Stimulated activated CD8-positive, alpha-beta memory T cell treated with anti-CD3 and anti-CD28 coated beads, Interleukin-7, amount 100 ng/mL, for 1 hour (primary cell): ENCODE measurements at places on chromosomes 16 and 17.

DNA sequence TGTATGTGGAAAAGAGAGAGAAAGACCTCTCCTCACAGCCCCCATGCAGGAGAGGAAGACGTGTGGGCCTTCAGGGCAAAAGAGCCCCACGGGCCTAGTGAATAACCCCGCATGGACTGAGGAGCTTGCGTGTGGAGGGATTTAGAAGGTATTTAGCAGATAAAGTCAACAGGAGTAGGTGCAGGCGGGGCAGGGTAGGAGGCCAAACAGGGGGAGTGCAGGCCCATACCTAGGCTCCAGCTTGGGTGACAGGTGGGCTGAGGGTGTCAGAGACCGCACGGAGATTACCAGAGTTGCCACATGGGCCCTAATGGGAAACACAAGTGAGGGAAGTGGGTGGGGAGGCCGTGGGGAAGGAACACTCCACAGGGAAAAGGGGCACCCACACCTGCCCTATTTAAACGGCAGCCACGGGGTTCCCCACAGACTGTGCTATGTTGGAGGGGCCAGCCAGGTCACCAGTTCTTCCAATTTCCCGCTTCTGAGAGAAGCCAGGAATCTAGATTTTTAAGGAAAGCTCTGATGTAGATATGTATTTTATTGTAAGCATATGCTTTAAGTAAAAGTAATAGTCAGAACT, 8.2 kb upstream of the CNGB1 start:
- DNase-seq, result no peak

DNA sequence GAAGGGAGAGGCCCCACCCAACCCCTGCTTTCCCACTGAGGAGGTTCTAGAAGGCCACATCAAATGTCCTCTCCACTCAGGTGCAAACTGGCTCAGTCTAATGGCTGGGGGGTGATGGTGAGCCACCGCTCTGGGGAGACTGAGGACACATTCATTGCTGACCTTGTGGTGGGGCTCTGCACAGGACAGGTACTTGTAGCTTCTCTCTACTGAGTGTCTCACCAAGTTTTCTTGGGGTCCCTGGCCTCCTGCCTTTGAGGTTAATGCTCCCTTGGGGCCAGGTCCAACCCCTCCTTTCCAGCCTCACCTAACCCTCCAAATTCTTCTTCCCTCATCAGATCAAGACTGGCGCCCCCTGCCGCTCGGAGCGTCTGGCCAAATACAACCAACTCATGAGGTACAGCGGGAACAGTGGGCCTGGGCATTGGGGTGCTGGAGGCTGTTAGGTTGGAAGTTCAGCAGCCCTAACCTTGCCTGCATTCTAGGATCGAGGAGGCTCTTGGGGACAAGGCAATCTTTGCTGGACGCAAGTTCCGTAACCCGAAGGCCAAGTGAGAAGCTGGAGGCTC, 5.7 kb downstream of the ENO3 start:
- DNase-seq, result no peak

DNA sequence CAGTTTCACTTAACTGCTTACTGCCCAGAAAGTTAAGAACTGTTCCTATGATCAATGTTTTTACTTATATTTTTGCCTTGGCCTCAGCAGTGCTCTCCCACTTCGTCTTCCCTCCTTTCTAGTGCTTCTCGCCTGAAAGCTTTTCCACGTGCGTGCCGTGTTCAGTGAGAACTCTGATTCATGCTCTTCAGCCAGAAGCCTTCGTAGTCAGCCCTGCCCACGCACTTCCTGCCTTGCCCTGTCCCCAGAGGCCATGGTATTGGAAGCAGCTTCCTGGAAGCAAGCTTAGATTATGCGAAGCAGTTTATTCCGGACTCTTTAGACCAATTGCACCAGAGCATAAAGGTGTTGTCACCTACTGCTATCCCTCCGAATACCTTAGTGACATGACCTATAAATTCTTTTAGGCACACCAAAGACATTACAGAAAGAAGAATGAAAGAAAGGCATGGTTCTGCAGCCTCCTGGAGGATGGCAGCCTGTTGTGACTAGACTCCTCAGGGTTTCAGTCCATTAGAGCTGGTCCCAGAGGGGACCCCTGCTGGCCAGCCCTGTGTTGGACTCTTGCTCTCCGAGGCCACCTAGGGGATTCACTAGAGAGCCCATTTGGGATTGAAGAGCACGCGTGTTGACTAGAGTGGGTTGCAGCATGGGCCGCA, 105.2 kb downstream of the RPTOR start:
- DNase-seq, result no peak

- no peak for DNase-seq
These were observed 15.0 kb downstream of the ZNF213 start for GRCh38 chr16:3149630-3150345.

DNA sequence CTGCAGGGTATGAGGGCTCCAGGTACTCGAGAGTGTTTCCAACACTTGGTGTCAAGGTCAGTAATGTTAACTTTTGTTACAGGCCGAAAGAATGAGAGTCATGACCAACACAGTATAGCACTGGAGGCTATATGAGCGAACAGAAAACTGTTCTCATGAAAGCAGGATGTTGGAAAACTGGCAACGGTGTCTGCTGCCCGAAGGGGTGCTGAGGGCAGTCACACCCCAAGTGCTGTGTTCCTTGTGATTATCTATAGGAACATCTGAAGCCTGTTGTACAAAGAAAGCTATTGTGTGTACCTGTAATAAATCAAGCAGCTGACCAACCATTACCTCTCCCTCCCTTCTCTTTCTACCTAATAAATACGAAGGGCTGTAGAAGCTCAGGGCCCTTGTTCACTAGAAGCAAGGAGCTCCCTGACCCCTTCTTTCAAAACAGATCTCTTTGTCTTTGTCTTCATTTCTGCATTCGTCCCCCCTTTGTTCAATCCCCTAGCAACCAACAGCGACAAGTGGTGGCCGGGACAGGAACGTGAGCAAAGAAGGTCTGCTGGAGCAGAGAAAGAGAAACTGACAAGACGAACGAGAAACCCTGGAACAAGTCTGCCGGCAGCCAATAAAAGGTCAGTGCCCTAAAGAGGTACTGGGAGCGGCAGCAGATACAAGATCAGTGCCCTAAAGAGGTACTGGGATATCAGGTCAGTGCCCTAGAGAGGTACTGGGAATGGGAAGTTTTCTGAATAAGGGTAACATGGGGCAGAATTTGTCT, 7.6 kb downstream of the CD300LD start:
- DNase-seq, result no peak

DNA sequence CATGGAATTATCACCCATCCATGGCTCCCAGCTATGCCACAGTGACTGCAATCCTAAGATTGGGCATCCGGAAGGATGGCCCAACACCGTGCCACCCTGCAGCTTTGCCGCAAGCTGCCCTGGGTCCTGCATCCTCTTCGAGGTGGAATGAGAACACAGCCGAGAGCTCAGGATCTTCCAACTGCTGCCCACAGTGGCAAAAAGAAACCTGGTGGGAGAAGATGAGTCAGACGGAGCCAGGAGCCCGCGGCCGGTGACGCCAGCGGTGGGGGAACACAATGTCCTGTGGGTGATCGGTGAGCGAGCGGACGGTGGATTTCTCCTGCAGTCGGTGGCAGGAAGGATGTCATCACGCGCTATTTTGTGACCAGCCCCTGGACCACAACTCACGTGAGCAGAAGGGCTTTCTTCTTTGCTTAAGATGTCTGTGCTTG, 20.1 kb downstream of the CD7 start:
- DNase-seq, result peak; percentile 70

DNA sequence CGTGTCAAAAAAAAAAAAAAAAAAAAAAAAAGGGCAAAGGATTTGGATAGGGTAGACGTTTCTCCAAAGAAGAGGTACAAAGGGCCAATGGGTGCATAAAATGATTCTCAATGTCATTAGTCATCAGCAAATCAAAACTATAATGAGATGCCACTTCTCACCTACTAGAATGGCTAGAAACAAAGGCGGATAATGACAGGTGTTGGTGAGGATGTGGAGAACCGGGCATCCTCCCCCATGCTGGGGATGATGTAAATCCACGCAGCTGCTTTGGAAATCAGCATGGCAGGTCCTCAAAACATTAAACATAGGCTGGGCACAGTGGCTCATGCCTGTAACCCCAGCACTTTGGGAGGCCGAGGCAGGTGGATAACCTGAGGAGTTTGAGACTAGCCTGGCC, 9.4 kb downstream of the ITGAX start:
- DNase-seq, result no peak

- DNase-seq, result no peak
These were observed 208.3 kb upstream of the PMFBP1 start for GRCh38 chr16:72380283-72380682.

GRCh38 chr16:52099382-52099781, 447.6 kb downstream of the TOX3 start:
- no peak for DNase-seq

- DNase-seq, result no peak
These were observed 18.5 kb upstream of the KCTD5 start for GRCh38 chr16:2663553-2664546.

- no peak for DNase-seq
These were observed 2.4 kb downstream of the YPEL2 start for GRCh38 chr17:59333836-59334235.

- DNase-seq, result no peak
These were observed 10.0 kb upstream of the CISD3 start for GRCh38 chr17:38719943-38720641.

GRCh38 chr17:65820811-65821210, 259.4 kb upstream of the AXIN2 start:
- no peak for DNase-seq

- no peak for DNase-seq
These were observed 11.9 kb upstream of the FAAP100 start for GRCh38 chr17:81563861-81564586.

DNA sequence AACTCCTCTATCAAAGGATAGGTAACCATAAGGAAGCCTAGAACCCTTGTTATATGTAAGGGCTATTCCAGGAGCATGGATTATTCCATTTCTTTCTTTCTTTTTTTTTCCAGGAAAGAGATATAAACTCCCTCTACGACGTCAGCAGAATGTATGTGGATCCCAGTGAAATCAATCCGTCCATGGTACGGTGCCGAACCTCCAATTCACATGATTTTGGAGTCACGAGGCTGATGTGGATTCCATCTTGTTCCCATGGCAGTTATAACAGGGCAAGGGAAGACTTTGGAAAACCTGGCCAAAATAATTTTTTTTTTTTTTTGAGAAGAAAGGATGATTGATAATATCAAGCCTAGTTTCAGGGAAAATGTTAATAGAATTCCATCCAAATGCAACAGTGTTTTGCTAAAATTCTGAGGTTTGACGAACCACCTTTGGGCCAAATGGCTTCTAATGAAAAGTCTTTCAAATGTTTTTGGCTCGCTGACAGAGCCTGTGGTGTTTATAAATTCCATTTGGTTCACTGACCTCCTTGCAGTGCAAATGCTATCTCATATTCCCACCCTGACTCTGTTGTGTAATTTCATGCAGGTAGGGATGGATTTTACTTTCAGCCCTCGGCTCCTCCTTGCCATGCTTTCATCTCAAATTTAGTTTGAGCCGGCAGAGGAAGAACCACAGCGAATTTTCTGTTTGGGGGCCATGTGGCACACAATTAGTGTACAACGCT, 90.0 kb downstream of the SDR42E1 start:
- no peak for DNase-seq

- no peak for DNase-seq
These were observed 54.6 kb downstream of the PRKCA start for GRCh38 chr17:66357037-66357436.

DNA sequence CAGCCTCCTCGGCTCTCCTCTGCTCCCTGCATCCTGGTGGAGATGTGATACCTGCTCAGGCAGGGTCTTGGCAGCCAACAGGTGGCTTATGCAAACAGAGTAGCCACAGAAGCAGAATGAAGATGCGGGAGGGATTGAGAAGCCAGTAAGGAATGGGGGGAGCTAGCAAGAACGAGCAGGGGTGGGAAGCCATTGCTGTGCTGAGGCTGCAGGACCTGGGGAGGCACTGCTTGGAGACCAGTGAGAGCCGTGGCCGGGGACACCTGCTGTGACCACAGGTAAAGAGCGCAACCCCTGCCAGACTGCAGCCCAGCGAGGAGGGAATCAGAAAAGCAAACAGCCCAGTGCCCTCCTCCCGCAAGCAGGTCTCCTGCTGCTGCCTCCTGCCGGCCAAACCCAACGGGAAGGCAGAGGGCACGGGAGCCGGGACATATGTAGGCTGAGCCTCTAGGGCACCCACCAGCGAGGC, 14.7 kb downstream of the AIPL1 start:
- no peak for DNase-seq
